Activated CD4-positive, alpha-beta T cell treated with anti-CD3 and anti-CD28 coated beads, Interleukin-2, amount 50 U/mL, for 16 hours (primary cell): ENCODE measurements at places on chromosomes 6 and 20.

GRCh38 chr6:22917344-22917743, 348.0 kb downstream of the HDGFL1 start:
- no peak for DNase-seq

- DNase-seq, result no peak
Observed at GRCh38 chr6:43744491-43744890, 25.5 kb upstream of the VEGFA start.

- DNase-seq, result peak; percentile 41
Observed at GRCh38 chr6:15077006-15077405, 168.9 kb upstream of the JARID2 start.

DNA sequence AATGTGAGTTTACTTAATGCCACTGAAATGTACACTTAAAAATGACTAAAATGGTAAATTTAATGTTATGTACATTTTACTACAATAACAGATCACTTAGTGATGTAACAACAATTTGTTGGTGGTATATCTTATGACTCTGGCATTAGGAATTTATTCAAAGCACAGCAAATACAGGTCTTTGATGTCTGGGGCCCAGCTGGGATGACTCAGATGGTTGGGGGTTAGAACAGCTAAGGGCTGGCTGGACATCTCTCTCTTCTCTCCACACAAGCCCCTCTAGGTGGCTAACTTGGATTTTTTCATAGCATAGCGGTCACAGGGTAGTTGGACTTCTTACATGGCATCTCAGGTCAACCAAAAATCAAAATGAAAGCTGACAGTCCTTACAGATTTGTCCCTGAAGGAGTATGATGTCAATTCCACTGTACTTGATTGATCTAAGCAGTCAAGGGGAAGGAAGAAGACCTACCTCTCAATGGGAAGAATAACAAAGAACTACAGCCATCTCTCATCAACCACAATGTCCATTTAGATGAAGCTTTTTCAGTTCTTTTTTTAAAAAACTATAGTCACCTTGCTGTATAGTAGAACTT, 37.5 kb upstream of the LCA5 start:
- no peak for DNase-seq

GRCh38 chr6:89657445-89658158, 19.1 kb upstream of the LYRM2 start:
- no peak for DNase-seq

GRCh38 chr6:114276783-114277182, 66.0 kb downstream of the HS3ST5 start:
- no peak for DNase-seq

DNA sequence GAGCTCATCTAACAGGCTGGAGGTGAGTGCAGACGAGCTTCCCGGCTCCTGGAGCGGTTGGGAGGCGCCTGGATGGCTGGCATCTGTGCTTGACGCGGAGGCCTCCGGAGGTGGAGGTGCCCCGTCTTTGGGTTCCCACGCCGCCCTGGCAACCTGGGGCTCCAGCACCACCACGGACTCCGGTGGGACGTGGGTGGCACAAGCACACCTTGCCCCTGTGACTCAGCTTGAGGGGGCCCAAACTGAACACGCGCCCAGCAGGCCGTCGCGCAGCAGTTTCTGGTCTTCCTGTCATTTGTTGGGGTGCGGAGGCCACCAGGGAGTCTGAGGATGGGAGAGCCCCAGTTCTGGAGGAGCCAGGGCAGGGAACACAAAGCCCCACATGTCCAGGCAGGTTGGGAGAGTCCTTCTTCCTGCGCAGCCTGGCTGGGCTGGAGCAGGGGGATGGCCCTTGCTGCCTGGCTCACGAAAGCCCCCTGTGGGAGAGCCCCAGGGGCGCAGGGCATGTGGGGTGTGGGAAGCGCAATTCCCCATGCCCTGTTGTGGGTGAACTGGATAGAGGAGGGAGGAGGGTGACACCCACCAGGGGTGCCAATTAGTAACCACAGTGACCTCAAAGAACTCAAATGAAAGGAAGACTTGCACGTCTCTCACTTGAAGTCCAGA, 1378.6 kb upstream of the DEFB115 start:
- peak; percentile 21 for DNase-seq

DNA sequence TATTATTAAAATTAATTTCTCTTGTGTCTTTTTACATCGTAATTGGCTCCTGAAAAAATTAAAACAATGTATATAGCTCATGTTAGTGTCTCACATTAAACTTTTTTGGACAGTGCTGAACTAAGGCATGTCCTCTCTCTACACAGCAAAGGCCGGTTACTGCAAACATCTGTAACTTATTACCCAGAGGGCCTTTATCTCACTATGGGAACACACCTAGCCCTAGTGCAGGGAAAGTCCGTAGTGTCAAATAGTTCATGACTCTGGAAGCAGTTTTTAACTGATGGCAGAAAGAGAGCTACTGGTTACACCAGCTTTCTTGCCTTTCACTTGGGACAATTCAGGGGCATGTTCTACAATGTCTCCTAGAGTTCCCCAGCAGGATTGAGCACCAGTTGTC, 82.2 kb downstream of the PAK5 start:
- no peak for DNase-seq

- no peak for DNase-seq
Observed at GRCh38 chr6:12137480-12137879, 125.4 kb downstream of the HIVEP1 start.

GRCh38 chr6:108312605-108313004, 17.8 kb downstream of the AFG1L start:
- DNase-seq, result no peak

- DNase-seq, result no peak
Observed at GRCh38 chr6:85866758-85867401, 224.2 kb upstream of the SYNCRIP start.

DNA sequence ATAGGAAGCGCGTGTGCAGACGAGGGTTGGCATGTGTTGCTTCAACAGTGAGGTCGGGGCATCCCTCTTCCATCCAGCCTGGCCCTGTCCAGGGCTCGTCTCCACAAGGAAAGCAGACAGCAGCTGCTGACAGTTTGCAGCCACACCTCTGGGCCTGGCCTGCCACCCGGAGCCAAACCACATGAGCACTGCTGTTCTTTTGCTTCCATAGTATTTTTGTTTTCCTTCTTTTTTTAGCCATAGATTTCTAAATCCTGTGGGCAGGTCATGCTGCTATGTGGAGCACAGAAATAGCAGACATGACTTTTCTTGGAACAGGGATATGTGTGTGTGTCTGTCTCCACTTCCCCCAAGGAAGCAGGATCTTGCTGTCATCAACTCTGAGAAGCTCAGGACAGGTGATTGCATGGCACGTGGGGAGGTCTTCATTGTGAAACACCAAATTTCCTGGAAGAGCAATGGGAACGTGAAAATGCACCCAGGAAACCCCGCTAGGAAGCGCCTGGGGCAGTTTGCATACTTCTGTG, 167.4 kb downstream of the DTNBP1 start:
- DNase-seq, result no peak

GRCh38 chr6:7147051-7147671, 39.4 kb downstream of the RREB1 start:
- DNase-seq, result no peak

- no peak for DNase-seq
Observed at GRCh38 chr6:4910037-4910760, 93.6 kb downstream of the RPP40 start.

GRCh38 chr6:35967076-35967774, 46.3 kb upstream of the SRPK1 start:
- no peak for DNase-seq

DNA sequence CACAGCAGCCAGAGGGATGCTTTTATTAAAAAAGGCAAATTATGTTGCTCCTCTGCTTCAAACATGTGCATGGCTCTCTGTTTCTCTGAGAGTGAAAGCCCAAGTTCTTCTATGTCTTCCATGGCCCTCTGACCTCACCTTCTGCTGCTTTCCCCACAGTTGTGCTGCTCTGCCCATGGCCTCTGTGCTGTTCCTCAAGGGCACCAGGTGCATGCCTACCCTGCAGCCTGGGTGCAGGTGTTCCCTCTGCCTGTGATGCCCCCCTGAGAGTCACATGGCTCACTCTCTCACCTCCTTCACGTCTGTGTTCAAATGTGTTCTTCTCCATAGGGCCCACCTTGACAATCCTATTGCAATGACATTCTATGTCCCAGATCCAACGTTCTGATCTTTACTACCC, 477.0 kb upstream of the CHD6 start:
- DNase-seq, result no peak

DNA sequence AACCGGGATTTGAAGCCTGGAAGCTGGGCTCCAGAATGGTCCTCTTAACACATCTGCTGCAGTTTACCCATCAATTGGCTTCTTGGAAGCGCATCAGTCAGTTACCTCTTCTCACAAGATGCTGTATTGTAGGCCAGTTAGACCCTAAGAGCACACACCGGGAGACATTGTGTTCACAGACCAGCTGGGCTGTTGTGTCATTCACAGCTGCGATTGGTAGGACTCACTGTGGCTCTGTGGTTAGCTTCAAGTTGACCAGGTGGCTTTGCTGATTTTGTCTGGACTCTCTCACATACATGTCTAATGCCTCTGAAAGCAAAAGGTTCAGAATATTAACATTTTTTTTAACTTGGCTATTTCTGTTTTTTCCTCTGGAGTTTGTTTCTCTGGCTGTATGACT, 64.8 kb downstream of the SNX9 start:
- DNase-seq, result no peak
